ENCODE measurements at places on chromosomes 3 and 15. TPM values are rescaled to one million over a fixed set of nuclear protein-coding genes. Genes with fewer than 3 reads are reported as not detected.
A peak's percentile ranks its signal among the peaks of the same experiment; 100 is the strongest.

Gene SH2D7
- total RNA-seq = not detected

Gene TNIK
- 18.3 TPM for total RNA-seq

Gene SPATA12
- total RNA-seq = not detected

GRCh38 chr3:59247402-59247841, 197.6 kb upstream of the CFAP20DC start:
- H3K4me1 ChIP-seq = no peaks in the 10 kb centered on the region
- H3K27ac ChIP-seq = no peak overlapping the region
- H3K4me3 ChIP-seq = no peak overlapping the region
- H3K27me3 ChIP-seq = no peaks in the 10 kb centered on the region

GRCh38 chr3:49805367-49805782, 2.3 kb downstream of the INKA1 start:
- peak overlapping the region; percentile 98 for H3K27ac ChIP-seq
- peaks cover 8% of the 10 kb centered on the region for H3K36me3 ChIP-seq
- peak; percentile 74 for DNase-seq
- peak overlapping the region; percentile 97 for H3K4me3 ChIP-seq
- H3K4me1 ChIP-seq = peaks cover 25% of the 10 kb centered on the region
- H3K27me3 ChIP-seq = no peaks in the 10 kb centered on the region

GRCh38 chr3:12807601-12808359, 11.3 kb downstream of the CAND2 start:
- DNase-seq = no peak
- H3K27ac ChIP-seq = no peak overlapping the region
- H3K36me3 ChIP-seq = peaks cover 28% of the 10 kb centered on the region

DNA sequence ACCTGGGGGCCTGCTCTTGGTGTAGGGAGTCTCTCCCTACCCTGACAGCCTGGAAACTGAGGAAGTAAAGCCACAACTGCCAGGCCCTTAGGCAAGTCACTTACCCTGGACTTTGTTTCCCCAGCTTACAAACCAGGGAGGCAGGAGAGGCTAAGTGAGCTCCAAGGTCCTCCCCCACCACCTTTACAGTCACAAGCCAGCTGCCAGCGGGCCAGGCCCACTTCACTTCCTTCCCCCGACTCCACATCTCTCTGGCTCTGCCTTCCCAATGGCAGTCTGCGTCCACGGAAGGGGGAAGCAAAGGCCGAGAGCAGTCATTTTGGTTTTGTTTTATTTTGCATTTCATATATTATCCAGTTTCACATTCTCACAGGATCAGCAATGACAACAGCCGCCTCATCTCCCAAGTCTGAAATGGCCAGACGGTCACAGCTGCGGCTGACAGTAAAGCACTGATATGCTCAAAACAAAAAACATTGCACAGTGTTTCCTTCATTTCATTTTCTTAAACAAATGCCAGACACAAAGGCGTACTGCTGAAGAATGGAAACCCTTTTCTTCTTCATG, 35.7 kb downstream of the RBPMS2 start:
- H3K4me3 ChIP-seq = no peak overlapping the region
- H3K36me3 ChIP-seq = no peaks in the 10 kb centered on the region
- no peaks in the 10 kb centered on the region for H3K27me3 ChIP-seq
- H3K27ac ChIP-seq = no peak overlapping the region
- no peak for DNase-seq

- peak overlapping the region; percentile 87 for H3K27ac ChIP-seq
- no peaks in the 10 kb centered on the region for H3K36me3 ChIP-seq
- DNase-seq = no peak
- peaks cover 18% of the 10 kb centered on the region for H3K4me1 ChIP-seq
- no peaks in the 10 kb centered on the region for H3K27me3 ChIP-seq
These were observed 4.8 kb downstream of the HES1 start for GRCh38 chr3:194140520-194141414.
